ENCODE measurements at places on chromosomes 6 and 20.

GRCh38 chr6:116016846-116017545 is 43.7 kb downstream of the FRK start:
- DNase-seq, result no peak

- no peak for DNase-seq
These were observed 103.5 kb upstream of the AKAP12 start for GRCh38 chr6:151136141-151136755.

GRCh38 chr6:159654483-159655098 is 38.5 kb downstream of the SOD2 start:
- DNase-seq, result no peak

- no peak for DNase-seq
These were observed 190.4 kb upstream of the MCHR2 start for GRCh38 chr6:100184473-100184872.

GRCh38 chr6:100906325-100906724 is 25.2 kb upstream of the ASCC3 start:
- no peak for DNase-seq

DNA sequence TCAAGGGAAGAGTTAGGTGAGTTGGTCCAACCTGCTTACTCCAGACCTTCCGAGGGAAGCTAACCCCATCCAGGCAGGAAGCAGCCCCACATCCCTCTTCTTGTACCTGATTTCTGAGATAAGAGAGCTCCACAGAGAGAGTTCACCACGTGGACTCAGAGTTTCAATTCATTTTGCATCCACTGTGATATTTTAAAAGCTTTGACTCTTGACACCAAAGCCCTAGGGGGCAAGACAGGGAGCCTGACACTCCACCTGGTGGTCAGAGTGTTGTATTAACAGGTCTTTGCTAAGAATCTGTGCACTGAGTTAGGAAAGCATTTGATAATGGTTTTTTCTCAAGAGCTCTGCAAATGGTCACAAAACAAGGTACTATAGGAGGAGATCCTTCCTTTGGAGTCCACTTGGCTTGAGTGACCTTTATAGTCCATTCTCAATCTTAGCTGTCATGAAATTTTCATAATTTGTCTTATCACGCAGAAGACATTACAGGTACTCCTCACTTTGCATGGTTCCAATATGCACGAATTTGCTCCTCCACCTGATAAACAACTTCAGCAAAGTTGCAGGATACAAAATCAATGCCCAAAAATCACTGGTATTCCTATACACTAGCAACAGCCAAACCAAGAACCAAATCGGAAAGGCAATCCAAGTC is 56.2 kb upstream of the RIPOR2 start:
- DNase-seq, result peak; percentile 58

- no peak for DNase-seq
These were observed 246.3 kb downstream of the ZFAND3 start for GRCh38 chr6:38065734-38066305.

GRCh38 chr20:5687884-5688283 is 62.3 kb upstream of the SHLD1 start:
- DNase-seq, result no peak

DNA sequence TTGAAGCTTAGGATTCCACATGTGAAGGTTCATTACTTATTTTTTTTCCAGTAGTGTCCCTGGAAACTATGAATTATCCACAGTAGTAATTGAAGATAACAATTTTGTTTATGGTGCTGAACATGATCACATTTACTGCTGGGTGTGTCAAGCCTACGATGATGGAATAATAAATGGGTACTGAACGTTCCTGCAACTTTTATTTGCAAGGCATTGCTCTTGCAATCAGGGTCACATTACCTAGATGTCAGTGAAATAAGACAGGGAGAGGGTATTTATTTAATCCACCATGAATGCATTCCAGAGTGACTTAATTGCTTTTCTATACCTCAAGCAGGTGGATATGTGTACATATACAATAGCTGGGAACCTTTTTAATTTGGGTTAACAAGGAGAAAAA is 27.0 kb upstream of the MLIP start:
- no peak for DNase-seq

DNA sequence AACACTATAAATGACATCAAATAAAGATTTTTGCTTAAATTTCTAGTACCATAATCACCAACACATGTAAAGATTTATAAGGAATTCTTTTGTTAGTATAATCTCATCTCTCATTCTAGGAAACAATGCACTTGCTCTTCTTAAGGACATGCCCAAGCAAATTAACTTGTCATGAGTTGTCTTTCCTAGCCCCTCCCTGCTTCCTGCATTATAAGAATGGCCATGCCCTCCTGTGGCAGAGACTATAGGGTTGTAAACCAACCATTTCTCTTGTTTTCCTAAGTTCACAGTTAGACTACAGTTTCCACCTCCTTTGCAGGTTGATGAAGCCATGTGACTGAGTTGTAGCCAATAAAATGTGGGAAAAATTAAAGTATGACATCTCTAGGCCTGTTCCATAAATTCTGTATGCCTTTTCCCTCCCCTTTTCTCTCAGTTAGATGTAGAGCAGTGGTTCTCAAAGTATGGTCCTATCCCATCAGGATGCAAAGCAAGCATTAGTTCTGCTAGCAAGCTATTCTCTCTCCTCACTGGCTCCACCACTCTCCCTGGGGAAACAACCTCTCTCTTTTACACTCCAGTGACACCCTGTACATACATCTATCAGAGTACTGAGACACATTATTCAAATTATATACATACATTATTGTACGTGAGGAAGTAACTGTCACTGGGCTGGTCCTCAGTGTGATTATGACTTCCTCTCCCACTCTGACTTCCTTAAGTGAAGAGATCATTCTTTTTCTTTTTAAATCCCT is 295.0 kb downstream of the PKHD1 start:
- no peak for DNase-seq

Measured in stimulated activated CD8-positive, alpha-beta memory T cell treated with anti-CD3 and anti-CD28 coated beads, Interleukin-4, amount 100 ng/mL, for 1 hour (primary cell).